Stimulated activated CD4-positive, alpha-beta T cell treated with anti-CD3 and anti-CD28 coated beads, Interleukin-15, amount 100 ng/mL, for 1 hour (primary cell): ENCODE measurements at places on chromosomes 11 and 22.

GRCh38 chr22:48394787-48395186 lies 1432.9 kb downstream of the BRD1 start:
- no peak for DNase-seq

GRCh38 chr11:30631148-30631547 lies 45.0 kb upstream of the MPPED2 start:
- no peak for DNase-seq

GRCh38 chr11:41254966-41255365 lies 204.5 kb downstream of the LRRC4C start:
- no peak for DNase-seq

DNA sequence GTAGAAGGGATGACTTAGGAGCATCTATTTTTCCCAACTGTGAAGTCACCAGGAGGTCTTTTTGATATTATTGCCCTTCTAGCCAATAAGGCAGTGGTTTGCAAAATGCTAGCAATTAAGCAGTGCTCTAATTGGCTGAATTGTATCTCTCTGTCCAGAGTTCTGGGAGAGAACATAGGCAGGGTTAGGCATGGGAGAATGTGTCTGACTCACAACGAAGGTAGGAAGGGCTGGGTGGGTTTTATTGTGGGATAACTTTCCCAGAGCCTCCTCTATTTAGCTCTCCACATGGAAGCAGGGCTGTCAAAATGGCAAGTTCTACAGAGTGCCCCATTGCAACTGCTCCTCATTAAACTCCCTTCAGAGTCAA lies 415.9 kb upstream of the CADM1 start:
- no peak for DNase-seq

- no peak for DNase-seq
Observed at GRCh38 chr11:116506263-116506825, 266.4 kb downstream of the BUD13 start.

- no peak for DNase-seq
Observed at GRCh38 chr22:49507607-49508292, 319.9 kb downstream of the BRD1 start.

DNA sequence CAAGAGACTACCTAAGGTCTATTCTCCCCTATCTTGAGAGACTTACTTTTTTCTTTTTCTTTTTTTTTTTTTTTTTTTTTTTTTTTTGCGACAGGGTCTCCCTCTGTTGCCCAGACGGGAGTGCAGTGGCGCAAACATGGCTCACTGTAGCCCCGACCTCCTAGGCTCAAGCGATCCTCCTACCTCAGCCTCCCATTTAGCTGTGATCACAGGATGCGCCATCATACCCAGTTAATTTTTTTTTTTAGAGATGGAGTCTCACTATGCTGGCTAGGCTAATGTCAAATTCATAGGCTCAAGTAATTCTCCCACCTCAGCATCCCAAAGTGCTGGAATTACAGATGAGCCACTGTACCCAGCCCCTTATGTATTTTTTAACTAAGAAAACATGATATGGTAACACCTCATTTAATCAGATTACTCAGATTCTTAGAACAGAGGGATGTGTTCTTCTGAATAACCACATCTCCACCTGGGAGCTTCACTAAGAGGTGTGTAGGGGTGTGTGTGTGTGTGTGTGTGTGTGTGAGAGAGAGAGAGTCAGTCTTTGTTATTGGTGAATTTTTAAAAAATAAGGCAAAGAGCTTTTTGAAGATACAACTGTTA lies 102.9 kb downstream of the USP35 start:
- no peak for DNase-seq

DNA sequence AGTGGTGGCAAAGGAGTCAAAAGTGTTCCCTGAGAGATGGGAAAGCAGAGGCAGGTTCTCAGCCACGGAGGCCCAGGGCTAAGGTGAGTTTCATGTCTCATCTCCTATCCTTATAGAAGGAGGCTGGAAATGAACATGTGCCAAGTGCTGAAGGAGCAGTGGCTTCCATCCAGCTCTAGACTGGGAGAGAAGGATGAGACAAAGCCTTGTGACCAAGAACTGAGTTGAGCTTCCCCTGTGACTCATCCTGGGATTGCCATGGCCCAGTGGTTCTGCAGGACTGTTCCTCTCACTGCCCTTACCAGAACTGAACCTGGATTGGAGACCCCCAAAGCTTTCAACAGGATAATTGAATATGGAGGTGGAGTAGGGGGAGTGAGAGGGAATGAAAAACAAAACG lies 16.7 kb upstream of the OR9Q1 start:
- DNase-seq, result no peak

- no peak for DNase-seq
Observed at GRCh38 chr11:43135966-43136534, 175.7 kb upstream of the API5 start.

DNA sequence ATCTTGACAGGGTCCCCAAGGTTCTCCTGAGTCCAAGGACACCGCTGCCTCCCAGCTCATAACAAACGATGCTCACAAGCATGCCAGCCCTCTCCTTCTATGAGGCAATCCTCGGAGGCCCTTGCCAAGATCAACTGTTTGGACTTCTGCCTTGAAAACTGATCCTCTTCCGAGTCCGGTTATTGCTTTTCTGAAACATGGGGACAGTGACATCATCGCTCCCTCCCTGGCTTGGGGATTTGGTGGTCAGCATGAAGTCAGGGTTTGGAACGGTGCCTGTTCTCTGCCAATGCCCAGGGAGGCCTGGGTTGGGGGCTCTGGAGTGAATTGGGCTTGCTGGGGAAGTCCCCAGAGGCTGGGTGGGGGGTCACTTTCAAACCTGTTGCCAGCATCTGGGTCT lies 149.3 kb downstream of the FBXO7 start:
- no peak for DNase-seq

- no peak for DNase-seq
Observed at GRCh38 chr11:2812371-2812991, 73.1 kb downstream of the CDKN1C start.

GRCh38 chr22:34019190-34019845 lies 99.0 kb upstream of the LARGE1 start:
- no peak for DNase-seq

- no peak for DNase-seq
Observed at GRCh38 chr22:44396727-44397722, 84.3 kb upstream of the SHISAL1 start.

DNA sequence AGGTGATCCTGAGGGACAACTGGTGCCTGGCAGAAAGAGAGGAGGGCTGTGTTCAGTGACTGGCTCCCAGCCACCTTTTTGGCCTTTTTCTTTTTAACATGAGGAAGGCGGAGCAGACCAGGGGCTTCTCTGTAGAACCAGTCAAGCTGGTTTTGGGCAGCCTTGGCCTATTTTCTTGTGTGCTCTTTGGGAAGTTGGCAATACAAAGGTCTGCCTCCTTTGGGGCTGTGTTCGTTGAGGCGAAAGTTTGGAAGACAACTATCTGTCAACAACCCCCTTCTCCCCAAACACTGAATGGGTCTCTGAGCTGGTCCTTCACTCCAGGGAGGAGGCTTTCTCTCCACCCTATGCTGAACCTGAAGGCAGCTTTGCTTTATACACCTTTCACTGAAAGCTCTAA lies 8.5 kb downstream of the MARK2 start:
- no peak for DNase-seq

DNA sequence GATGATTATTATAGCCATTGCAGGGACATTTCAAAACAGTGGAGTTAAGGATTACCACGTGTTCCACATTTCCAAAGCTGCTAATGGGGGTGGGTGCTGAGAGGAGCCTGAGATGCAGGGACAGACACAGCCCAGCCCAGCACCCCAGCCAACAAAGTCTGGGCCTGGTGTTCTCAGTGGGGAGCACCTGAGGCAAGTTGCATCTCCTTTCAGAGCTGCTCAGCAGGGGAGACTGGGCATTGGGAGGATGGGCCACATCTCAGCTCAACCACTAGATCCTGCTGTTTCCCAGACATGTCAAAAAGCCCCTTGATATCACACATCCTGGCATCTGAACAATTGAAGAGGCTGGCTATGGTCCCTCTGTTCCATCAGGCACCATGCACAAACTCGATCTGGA lies 458.0 kb upstream of the KIRREL3 start:
- no peak for DNase-seq

- DNase-seq, result no peak
Observed at GRCh38 chr11:130874955-130875531, 41.2 kb downstream of the SNX19 start.

DNA sequence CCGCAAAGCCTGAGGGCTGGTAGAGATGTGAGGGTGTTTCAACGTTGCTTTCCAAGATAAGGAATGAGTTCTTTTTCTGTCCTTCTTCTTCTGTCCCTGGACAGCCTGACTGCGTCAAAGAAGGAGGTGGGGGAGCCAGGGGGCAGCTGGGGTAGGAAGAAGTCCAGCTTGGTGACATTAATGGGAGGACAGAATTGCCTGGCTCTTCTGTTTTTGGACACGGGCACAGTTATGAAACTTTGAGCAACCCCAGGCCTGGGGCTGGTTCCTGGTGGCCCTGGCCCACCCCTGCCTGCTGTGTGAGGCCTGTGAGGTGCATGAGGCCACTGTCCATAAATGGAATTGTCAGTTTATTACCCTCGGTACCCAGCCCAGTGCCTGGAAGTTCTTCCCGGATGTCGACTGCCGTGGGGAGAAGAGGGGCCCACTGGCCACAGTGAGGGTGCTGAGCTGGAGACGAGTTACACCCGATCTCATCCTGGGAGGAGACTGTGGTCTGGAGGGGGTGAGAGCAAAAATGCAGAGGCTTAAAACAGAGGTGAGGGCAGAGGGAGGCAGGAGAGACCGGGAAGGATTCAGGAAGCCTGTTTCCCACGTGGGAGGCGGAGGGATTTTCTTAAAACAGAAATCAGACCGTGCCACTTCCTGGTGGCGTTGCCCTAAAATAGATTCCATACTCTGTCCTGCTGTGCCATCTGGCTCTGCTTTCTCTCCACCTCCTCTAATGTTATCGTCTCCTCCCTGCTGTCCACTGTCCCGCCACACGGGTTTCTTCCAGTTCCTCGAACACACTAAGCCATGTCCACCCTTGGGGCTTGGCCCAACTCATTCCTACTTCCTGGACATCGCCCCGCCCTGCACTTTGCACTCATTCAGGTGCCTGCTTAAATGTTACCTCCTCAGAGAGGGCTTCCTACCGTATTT lies 59.7 kb upstream of the RASD2 start:
- no peak for DNase-seq

GRCh38 chr11:88102598-88102934 lies 72.7 kb downstream of the RAB38 start:
- no peak for DNase-seq

DNA sequence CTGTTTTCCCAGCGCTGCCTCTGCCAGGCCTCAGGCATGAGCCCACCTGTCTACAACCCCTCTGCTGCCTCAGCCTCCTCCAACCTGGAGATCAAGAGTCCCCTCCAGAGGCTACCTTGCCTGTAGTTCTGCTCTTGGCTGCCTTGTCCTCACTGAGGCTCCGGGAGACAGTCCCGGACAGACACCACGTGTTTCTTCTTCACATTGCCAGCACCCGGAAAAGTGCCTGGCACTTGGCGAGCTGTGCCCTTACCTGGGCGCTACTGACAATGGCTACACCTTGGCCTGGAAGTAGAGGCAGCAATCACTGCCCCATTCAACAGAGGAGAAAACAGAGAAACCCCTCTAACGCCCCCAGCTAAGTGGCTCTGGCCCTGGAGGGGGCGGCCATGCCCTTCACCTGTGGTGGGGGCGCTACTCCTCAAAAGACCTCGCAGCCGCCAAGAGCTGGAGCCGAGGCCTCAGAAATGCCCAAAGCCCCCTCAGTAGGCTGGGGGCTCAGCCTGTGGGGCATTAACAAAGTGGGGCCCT lies 3.0 kb upstream of the NAP1L4 start:
- no peak for DNase-seq

GRCh38 chr11:58762284-58763119 lies 30.8 kb upstream of the GLYAT start:
- DNase-seq, result no peak

DNA sequence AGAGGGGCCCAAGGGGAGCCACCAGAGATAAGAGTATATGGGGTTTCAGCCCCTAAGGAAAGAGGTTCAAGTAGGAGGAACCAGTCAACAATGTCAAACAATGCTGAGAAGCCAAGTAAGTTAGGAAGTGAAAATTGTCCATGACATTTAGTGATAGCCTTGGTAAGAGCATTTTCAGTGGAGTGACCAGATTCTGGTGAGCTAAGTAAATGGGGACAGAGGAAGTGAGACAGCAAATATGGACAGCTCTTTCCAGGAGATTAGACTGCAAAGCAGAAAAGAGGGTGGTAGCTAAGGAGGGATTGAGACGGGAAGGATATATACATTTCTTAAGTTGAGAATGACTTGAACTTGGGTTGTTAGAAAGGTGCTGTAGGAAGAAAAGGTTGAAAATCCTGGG lies 22.9 kb downstream of the POLD3 start:
- no peak for DNase-seq

GRCh38 chr22:34159491-34159890 lies 239.2 kb upstream of the LARGE1 start:
- no peak for DNase-seq

GRCh38 chr11:96863520-96863919 lies 473.7 kb downstream of the JRKL start:
- no peak for DNase-seq

DNA sequence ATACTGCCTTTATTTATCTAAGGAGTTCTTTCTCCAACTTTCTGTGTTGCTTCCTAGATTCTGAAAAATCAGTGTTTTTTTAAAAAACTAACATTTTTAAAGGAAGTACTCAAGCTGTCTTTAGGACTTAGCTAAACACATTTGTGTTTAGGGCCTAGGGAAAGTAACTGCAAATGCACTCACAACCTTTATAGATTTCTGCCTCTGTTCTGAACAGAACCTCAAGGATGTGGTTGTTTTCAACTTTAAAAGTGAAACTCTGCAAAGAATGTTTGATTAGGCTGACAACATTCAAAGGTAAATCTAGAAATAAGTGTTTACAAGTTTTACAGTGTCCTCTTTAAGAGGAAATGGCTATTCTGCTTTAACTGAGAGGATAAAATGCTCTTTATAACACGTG lies 55.4 kb upstream of the CNTN5 start:
- DNase-seq, result no peak

- no peak for DNase-seq
Observed at GRCh38 chr11:104462341-104462740, 298.4 kb upstream of the PDGFD start.

DNA sequence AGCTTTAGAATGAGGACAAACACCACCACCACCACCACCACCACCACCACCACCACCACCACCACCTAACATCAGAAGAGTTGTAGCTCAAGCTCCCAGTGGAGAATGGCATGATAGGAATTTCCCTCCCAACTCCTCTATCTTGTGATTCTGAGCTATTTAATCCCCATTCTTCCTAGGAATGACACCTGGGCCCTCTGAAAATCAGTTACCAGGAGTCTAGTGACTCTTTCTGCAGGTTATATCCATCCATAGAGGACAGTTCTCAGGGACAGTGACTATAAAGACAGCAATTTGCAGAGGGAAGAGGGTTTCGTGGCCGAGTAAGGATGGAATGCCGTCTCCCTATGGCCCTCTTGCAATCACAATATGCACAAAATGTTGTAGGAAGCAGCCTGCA lies 27.8 kb downstream of the MYH9 start:
- no peak for DNase-seq

DNA sequence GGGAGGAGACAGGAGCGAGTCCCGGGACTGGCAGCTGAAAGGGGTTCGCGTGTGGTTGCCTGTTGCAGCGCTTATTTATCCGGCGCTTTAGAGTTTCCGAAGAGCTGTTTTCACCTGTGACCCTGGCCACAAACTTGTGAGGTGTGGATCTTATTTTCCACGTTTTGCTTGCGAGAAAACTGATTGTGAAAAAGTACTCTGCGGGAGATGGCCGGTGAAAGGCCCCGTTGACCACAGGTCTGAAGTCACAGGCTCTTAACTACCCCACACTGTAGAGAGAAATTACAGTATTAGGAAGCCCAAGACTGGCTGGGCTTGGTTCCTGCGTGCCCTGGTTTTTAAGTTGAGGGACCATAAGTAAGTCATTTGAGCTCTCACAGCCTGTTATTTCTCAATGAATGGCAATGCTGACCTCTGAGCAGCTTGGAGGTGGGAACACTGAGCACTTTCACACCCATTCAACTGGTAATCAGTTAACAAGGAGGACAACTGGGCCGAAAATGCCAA lies 379 bp upstream of the RAB38 start:
- no peak for DNase-seq
